ENCODE measurements at places on chromosomes 12 and 14.

DNA sequence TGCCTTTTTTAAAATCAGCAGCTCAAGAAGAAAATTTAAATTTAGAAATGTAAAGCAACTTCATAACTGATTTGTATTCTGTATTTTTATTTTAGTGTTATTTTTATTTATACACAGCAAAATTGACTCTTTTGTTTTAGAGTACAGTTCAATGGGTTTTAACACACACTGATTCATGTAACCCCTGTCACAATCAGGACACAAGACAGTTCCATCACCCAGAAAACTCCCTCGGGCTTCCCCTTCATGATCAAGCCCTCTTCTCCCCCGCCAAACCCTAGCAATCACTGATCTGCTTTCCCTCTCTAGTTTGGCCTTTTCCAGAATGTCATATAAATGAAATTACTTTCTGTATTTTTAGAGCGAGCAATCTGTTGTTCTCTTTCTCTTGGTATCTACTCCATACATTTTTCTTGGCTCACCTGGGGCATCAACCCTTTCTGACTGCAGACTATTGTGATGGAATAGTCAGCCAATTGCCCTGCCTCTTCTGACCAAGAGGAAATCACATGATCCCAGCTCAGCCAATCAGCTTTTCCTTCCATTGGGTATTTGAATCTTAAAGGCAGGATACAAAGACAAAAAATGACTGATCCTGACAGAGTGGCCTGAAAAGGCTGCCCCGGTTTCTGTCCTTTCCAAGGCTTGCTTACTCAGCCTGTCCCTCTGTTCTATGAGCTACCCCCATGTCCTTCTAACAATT lies 5.3 kb downstream of the SLC5A8 start:
- no peak for DNase-seq

GRCh38 chr14:81169267-81169666 lies 51.5 kb downstream of the GTF2A1 start:
- no peak for DNase-seq

GRCh38 chr12:69655616-69656340 lies 43.3 kb downstream of the BEST3 start:
- no peak for DNase-seq

- no peak for DNase-seq
Measured at GRCh38 chr12:11969437-11970154, 101.1 kb upstream of the BCL2L14 start.

DNA sequence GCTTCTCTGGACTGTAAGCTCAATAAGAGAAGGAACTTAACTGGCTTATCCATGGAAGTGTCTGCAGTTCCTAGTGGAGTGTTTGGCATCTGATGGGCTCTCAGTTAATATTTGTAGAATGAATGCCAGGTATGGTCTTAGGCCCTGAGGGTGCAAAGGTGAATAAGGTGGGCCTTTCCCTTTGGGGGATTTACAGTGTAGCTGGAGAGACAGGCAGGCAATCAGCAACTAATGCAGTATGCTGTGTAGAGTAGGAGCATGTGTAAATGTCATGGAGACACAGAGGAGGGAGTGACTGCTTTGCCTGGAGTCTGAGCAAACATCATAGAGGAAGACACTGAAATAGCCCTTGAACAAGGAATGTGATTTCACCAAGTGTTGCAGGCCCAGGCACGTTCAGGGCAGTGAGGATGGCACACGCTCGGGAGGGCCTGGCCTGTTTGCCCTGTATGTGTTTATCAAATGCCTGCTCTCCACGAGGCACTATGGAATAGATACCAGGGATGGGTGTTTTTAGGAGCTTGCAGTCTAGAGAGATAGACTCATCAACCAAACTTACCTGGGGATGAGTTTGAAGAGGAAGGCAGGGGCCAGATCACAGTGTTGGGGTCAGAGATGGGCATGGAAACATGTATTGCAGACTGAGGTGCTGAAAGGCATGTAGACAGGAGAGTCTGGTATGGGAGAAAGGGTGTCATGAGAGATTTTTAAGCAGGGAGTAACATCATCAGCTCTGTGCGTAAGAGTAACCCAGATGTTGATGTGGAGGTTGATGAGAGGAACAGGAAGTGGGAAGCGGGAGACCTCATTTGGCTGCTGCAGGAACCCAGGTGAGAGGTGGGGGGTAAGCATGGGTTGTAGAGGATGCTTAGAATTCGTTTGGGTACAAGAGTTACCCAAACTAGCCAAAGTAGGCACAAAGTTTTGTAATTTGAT lies 54.1 kb downstream of the PLXNC1 start:
- DNase-seq: no peak

Measured in stimulated activated CD4-positive, alpha-beta T cell treated with anti-CD3 and anti-CD28 coated beads, Interleukin-4, amount 100 ng/mL, for 24 hours (primary cell).